ENCODE measurements at places on chromosomes 5 and 9. TPM values are rescaled to one million over a fixed set of nuclear protein-coding genes. Genes with fewer than 3 reads are reported as not detected.

The C5orf52 gene
- total RNA-seq = not detected

The KLHL9 gene
- 14.7 TPM for total RNA-seq

The PCDHA9 gene
- total RNA-seq = 0.36 TPM

The WDR70 gene
- total RNA-seq = 38.4 TPM

The ARID3C gene
- total RNA-seq = not detected

The RNF224 gene
- 0.17 TPM for total RNA-seq

The RNF183 gene
- total RNA-seq = not detected

The CXXC5 gene
- total RNA-seq = 78.3 TPM

The SPINK5 gene
- 2.0 TPM for total RNA-seq

The C1QTNF3 gene
- 1.0 TPM for total RNA-seq

- no peak for DNase-seq
These were observed 30.2 kb downstream of the SREK1 start for GRCh38 chr5:66174338-66174737.

DNA sequence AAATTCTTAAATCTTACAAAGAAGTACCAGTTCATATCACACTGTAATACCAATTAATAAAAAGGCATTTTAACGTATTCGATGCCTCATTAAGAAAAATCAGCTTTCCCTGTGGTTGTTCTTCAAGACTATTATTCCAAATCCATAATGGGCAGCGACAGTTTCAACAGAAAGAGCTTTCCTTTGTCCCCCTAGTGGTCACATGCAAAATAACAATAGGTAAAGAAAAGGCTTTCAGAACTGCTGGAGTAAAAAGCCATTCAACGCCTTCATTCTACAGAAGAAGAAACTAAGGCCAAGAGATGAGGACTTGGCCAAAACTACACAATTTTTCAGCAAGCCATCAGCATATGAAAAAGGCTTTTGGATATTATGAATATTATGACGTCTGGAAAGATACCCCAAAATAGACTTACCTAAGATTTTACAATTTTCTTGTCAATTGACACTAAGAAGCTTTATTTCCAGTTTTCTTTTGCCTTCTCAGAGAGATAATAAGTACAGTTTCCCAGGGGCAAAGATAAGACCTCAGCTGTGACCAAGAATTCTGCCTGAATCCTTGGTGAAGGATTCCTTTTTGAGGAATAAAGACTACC lies 6.7 kb upstream of the CDH6 start:
- no peak for DNase-seq

DNA sequence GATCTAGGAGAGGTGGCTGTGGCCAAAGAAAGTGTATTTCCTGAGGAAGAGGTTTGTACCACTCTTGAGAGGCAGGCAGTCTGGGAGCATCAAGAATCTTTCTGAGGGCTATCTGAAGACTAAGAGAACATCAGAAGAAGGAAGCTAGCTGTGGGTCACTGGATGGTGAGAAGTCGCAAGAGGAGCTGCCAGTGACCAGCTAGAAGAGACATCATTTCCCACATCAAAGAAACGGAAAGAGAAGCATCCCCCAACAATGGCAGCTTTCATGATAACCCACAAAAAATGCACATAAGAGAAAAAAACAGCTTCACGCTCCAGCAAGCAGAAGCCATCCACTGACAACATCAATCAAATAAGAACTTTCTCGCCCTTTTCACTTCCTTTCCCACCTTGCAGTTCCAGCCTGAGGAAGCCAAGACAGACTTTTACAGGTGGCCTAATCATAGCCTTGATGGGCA lies 25.0 kb upstream of the CEP78 start:
- no peak for DNase-seq

DNA sequence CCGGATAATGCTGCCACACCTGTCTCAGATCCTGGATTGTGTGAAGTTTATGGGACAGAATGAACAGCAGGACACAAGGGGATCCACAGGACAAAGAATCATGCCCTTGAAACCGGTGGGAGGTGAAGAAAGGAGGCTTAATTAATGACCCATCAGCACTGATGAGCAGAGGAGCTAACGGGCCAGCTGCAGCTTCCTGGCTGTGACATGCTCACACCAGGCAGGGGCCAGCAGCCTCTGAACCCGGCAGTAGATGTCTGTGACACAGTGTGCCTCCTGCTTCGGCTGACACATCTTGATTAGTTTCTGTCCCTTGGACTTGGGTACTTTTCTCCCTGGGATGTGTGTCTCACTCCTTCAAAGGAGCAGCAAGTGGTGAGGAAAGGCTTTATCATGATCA lies 328.8 kb upstream of the BRINP1 start:
- DNase-seq = no peak

DNA sequence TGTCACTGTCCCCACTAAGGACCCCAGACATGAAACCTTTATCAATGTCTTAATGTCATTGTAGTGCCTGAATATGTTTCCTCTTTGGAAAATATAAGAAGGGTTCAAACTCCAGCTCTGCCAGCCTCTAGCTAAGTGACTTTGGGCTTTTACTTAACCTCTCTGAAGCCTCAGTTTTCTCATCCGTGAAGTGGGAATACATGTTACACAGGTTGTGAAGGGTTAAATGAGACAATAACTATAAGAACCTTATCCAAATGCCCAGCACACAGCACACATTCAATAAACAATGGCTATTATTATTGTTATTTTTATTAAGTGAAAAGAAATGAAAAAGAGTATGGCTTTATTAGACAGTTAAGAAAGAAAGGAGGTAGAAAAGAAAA lies 15.7 kb upstream of the IGFBPL1 start:
- no peak for DNase-seq

DNA sequence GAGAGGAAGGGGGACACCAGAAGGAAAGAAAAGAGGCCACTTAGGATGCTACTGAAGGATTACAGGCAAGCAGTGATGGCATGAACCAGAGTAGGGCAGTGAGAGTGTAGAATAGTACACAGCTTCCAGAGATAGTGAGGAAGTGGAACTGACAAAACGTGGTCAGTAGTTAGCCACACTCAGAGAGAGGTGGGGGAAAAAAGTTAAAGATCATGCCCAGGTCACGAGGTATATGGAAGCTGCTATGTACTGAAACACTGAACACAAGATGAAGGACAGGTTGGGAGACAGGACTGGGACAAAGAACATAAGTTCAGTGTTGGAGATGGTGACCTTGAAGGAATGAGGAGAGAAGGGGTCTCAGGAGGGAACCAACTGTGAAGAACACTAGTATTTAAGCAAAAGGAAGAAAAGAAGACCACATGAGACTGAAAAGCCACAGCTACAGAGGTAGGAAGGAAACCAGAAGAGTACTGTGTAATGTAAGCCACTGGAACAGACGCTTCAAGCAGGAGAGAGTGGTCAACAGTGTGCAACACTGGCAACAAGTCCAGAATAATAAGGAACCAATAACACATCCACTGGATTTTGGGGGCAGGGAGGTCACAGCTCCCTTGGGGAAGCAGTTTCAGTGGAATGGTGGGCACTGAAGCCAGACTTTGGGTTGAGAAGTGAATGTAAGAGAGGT lies 45.5 kb downstream of the ELL2 start:
- DNase-seq = no peak

DNA sequence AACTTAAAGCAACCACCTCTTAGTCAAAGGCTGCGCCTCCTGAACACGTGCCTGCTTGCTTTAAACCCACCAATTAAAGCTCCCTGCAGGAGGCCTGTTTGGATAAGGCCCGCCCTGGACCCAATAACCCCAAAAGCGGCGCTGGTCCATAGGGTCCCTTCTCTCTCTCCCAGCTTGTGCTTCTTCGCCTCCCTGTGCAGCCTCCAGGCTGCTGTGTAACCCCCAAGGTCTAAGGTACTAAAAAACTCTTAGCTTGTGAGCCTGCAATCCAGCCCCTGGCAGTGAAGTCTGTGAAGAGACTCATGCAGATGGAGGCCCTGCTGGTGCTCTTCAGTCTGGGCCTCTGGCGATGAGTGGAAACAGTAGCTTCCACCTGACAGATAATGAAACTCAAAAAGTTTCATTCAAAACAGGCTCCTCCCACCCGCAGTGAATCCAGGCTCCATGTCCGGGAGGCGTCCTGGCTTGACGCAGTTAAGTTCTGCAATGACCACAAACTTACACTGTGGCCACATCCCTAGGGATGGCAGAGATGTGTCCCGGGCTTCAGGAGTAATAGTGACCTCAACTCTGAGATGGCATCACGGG lies 97.3 kb downstream of the PRRT1B start:
- DNase-seq = no peak

GRCh38 chr5:134543820-134544614 lies 18.5 kb downstream of the JADE2 start:
- DNase-seq = no peak

DNA sequence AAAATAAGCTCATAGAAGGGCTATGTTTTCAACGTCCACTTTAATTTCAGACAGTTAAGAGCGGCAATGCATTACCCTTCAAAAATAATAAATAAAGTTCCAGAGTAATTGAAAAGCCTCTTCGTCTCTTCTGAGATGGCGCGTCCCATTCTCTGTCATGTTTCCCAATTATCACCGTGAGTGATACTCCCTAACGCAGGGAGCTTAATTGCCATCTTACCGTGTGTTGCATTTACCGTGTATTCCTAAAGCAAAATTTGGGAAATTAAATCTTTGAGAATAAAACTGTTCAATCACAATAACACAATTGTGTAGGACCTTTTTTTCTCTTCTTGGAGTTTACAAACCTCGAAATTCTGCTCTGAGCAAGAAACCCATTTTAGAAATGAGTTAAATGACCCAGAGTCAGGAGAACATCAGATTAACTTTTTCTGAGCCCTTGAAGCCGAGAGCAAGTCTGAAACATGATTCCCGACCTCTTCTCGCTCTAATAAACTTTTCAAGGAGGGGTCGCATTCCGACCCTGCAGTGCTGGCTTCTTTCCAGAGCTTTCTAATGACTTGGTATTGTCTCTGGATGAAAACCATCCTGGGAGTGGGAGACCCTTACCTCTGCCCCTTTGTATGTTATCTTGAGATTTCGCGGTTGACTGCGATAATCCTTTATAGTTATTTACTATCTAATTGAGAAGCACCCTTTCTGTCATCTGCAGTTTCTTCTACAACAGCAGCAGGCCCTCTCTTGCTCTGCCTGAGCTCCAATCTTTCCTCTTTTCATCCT lies 251.5 kb downstream of the FSTL4 start:
- DNase-seq = peak; percentile 31

GRCh38 chr5:135263022-135263668 lies 135.9 kb downstream of the MACROH2A1 start:
- no peak for DNase-seq

GRCh38 chr9:80144406-80144805 lies 572.6 kb downstream of the TLE4 start:
- DNase-seq = no peak

DNA sequence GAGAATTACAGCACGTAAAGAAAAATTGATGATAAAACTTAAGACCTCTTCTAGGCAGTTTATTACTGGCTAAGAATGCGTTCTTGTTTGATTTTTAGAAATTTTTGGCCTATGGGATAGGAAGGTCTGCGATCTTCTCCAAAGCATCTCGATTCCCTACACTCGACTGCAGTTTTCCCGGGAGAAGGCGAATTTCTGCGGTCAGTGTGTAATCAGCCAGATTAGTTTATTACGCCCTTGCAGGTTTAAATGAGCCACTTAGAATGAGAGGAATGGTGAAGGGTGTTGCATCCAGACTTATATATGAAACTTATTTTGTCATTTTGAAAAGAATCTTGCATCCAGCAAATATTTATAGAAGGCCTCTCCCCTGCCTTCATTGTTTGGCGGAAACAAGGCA lies 1.2 kb downstream of the MTAP start:
- no peak for DNase-seq

- DNase-seq = peak; percentile 23
These were observed 218.6 kb downstream of the PIK3R1 start for GRCh38 chr5:68433923-68434879.

DNA sequence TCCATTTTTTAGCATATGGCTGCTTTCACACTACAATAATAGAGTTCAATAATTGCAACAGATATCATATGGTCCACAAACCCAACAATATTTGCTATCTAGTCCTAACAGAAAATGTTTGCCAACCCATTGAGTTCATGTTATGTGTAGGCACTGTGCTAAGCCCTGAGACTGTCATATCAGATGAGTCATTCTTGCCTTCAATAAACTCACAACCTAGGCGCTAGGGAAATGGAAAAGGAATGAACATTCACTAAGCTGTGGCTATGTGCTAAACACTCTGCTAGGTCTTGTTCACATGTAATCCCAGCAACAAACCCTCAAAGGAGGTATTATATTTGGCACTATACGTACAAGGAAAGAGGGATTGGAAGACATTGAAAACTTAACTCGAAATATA lies 8.4 kb upstream of the TIMD4 start:
- no peak for DNase-seq

GRCh38 chr9:133583586-133583985 lies 25.6 kb downstream of the FAM163B start:
- no peak for DNase-seq

GRCh38 chr9:80555782-80556325 lies 984.1 kb downstream of the TLE4 start:
- no peak for DNase-seq

DNA sequence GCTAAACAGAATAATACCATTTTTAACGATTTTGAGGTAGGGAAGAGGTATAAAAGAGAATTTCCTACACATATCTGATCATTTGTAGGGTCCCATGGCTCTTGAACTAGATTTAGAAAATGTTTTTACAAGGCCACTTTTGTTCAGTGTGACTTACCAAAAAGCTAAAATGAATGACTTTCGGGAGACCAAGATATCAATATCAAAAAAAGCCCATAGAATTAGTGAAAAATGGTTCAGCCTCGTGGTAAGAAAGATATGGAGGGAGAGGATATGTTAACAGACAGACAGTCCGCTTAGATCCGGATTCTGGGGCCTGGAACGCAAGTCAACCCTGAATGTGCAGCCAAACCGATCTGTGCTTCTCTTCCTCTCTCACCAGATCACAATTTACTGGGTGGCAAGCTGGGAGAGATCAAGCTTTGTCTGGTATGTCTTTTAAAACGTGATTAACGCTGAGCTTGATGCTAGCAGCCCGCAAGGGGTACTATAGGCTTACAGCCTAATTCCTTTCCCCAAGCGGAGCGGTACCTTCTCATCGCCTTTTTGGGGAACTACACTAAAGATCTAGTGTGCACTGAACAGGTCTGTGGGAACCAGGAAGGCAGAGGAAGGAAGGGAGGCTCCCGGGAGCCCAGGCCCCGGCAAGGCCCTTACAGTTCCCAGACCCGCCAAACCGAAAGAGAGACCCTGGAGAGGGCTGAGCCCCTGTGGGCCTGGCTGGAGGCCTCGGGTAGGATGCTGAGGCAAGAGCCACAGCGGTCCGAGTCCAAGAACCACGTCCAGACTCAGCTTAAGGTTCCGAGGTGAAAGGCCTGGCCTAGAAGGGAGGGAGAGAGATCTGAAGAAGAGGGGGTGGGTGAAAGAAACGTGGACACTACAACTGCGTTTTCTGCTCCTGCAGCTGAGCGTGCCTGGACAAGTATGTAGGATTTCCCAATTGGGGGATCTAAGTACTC lies 2.9 kb downstream of the NR2F1-AS1 start:
- DNase-seq = no peak

Data from H1 (cell line).